ENCODE measurements at places on chromosomes 7 and 10.
A peak's percentile ranks its signal among the peaks of the same experiment; 100 is the strongest.

DNA sequence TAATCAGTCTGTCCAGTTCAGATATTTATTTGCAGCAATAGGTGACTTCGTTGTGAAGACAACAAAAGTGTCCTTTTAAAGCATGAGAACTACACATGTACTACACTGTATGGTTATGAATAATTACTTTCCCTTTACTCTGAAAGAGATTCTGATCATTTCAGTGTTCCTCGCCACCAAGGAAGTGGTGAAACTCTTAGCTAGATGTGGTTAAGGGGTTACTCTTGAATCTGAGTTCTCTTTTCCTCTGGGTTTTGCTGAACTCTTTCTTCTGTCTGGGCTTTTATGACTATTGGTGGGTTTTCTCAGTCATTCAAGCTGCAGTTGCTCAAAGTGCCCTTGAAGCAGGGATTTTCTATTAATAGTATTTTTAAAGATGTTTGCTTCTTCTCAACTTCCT lies 127.9 kb upstream of the SEM1 start:
- no peak for DNase-seq

DNA sequence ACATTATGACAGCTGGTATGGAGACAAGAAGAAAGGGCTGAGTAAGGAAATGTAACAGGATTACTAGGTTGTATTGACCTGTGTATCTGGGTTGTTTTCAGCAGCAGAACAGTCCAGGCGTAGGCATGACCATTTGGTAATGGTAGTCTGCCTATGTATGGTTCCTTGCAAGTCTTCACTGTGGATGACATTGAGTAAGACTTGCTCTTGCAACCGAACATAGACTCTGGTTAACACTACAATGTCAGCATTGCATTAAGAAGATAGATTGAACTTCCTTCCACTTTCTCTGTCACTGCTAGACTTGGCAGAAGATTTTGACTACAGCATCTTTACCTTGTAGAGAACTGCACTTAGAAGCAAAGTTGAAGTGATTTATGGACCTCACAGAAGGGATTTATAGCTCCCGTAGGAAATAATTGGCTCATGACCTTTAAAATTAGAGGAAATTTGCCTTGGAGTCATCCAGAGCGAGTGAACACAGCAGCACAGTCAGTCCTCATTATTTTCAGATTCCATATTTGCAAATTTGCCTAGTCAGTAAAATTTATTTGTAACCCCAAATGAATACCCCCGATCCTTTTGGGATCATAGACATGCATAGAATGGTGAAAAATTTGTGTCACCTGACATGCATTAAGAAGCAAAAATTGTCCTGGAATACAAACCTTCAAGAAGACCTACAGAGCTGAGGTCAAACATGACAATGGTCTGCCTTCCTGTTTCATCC lies 79.6 kb upstream of the STRIP2 start:
- DNase-seq: no peak

GRCh38 chr10:93993782-93994437 lies at the start of gene PLCE1:
TSS of gene PLCE1 (plus strand) at chr10:93993931. CDS start at chr10:94031047, 37,116 bp downstream.
- peak; percentile 71 for DNase-seq

DNA sequence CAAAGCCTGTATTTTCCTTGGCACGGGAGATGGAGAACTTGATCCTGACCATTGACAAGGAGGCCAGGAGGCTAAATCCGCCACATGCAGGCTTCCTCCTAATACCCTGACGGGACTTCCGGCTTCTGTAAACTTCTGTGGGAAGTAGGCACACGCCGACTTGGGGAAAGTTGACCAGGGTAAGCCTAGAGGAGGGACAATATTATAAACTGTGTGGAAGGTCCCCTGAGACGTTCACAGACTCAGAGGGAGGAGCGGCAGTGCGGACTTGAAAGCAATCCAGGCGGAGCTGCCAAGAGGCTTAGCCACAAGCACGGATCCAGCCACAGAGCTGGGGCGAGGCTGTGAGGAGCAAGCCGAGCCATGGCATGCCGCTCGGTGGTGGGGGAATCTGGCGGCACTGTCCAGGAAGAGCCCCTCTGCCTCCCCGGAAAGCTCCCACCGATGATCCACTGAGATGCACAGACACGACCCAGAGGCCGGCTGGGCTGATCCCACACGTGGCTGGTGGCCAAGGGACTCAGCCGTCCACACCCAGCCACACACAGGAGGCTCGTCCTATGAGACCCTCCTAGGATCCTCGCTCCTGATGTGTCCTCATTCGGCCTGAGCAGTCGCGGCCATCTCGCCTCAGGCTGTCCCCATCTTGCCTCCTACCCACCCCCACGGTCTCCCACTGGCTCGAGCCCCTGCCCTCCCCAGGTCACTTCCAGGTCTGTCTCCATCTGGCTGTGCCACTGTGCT lies 40.0 kb upstream of the INSIG1 start:
- no peak for DNase-seq

- peak; percentile 86 for DNase-seq
These were observed 554.3 kb upstream of the MGMT start for GRCh38 chr10:128912568-128913311.

- DNase-seq: no peak
These were observed 221.7 kb downstream of the ZWINT start for GRCh38 chr10:56139405-56139804.
